Large intestine (tissue), 12 donors: ENCODE measurements at places on chromosomes 7 and 10. TPM values are rescaled to one million over a fixed set of nuclear protein-coding genes. Genes with fewer than 3 reads are reported as not detected.
A peak's percentile ranks its signal among the peaks of the same experiment; 100 is the strongest.

The EVX1 gene
- not detected for polyA plus RNA-seq

The KLF14 gene
- 0.18 TPM for polyA plus RNA-seq

The GPR85 gene
- polyA plus RNA-seq: 3.1 TPM

The GPNMB gene
- polyA plus RNA-seq: 6.0 TPM

The DNA2 gene
- 7.9 TPM for polyA plus RNA-seq

The AGBL3 gene
- 4.4 TPM for polyA plus RNA-seq

The HSPA14 gene
- 14.9 TPM for polyA plus RNA-seq

The OR13A1 gene
- polyA plus RNA-seq: 0.06 TPM

DNA sequence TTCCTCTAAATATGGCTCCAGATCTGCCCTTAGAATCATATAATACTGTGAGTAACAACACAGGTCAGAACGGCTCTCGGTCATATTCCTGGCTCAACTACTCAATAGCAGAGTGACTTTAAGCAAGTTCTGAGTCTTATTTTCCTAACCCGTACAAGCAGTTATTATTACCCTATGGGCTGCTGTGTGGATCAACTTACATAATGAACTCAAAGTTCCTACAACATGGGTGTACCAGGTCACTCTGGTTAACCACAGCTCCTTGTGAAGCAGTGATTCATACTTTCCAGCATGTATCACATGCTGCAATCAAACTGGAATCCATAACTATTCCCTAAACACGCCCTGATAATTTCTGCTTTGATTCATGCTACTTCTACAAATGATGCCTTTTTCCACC is 107.3 kb downstream of the LRRN3 start:
- no peaks in the 10 kb centered on the region for H3K4me1 ChIP-seq
- H3K27me3 ChIP-seq: no peaks in the 10 kb centered on the region
- DNase-seq: no peak
- no peak overlapping the region for H3K27ac ChIP-seq
- no peak overlapping the region for H3K4me3 ChIP-seq

DNA sequence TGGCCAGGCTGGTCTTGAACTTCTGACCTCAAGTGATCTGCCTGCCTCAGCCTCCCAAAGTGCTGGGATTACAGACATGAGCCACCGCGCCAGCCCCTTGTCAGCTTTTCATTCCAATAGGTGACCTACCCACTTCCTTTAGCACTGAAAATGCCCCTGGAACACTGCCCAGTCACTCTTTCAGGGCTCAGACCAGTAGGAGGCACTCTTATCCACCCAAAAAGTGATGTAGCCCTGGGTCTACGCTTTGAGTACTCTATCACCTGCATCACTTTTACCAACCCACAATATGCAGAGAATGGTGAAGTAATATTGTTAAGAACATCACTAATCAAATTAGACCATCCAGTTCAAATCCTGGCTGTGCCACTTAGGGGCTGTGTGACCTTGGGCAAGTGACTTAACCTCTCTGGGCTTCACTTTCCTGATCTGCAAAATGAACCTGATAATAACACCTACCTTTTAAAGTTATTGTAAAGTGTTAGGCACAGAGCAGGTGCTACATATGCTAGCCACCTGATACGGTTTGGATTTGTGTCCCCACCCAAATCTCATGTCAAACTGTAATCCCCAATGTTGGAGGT is 5.2 kb downstream of the CALN1 start:
- no peak overlapping the region for H3K27ac ChIP-seq
- DNase-seq: no peak
- H3K4me1 ChIP-seq: no peaks in the 10 kb centered on the region
- no peaks in the 10 kb centered on the region for H3K27me3 ChIP-seq
- no peaks in the 10 kb centered on the region for H3K36me3 ChIP-seq

DNA sequence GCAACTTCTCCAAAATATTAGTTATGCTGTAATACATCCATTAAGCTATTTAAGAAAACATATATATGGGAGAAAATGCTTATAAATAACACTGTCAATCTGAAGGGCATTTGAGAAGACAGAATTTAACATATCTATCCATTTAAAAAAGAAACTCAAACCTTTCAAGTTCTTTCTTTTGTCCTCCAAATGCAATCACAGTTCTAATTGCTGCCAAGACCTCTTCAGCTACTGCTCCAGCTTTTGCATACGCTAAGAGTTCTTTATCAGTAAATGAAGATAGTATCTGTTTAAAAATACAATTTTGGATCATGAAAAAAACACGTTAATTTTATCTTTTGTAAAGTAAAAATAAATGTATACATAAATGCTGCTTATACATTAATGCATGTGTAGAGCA is 39.6 kb downstream of the ABCB1 start:
- DNase-seq: no peak
- no peaks in the 10 kb centered on the region for H3K36me3 ChIP-seq
- H3K27ac ChIP-seq: no peak overlapping the region
- no peaks in the 10 kb centered on the region for H3K27me3 ChIP-seq

- no peak overlapping the region for H3K27ac ChIP-seq
- no peak for DNase-seq
- no peaks in the 10 kb centered on the region for H3K27me3 ChIP-seq
Measured at GRCh38 chr10:15603446-15604011, 116.2 kb downstream of the ITGA8 start.

GRCh38 chr7:92178928-92179924 is at the start of gene LRRD1:
Gene LRRD1, minus strand, starts transcription at chr7:92179142. Its CDS starts 13,940 bp downstream, at chr7:92165202.
- H3K4me3 ChIP-seq: peak within 1 kb of the TSS; percentile 67
- H3K4me1 ChIP-seq: peaks cover 5% of the 10 kb centered on the region
- peak; percentile 89 for DNase-seq
- peak within 1 kb of the TSS; percentile 82 for H3K27ac ChIP-seq

DNA sequence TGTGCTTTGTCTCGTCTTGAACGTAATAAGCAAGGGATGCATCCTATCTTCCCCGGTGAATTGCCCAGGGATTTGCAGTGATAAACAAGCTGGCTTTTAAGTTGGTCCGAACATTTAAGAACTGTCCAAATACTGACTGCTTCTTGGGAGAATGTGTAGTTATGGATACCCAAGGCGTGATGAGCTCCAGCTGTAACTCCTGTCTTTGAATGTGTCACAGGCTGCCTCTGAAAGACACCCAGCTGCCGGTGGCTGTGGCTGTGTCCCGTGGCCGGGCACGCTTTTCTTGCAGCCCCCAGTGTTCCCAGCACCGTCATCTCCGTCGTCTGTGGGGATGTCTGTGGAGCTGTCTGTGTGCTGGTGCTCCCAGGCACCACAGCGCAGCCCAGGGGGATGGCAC is 118.1 kb downstream of the GLRX3 start:
- no peak for DNase-seq
- H3K27me3 ChIP-seq: no peaks in the 10 kb centered on the region
- no peak overlapping the region for H3K27ac ChIP-seq
- no peak overlapping the region for H3K4me3 ChIP-seq

DNA sequence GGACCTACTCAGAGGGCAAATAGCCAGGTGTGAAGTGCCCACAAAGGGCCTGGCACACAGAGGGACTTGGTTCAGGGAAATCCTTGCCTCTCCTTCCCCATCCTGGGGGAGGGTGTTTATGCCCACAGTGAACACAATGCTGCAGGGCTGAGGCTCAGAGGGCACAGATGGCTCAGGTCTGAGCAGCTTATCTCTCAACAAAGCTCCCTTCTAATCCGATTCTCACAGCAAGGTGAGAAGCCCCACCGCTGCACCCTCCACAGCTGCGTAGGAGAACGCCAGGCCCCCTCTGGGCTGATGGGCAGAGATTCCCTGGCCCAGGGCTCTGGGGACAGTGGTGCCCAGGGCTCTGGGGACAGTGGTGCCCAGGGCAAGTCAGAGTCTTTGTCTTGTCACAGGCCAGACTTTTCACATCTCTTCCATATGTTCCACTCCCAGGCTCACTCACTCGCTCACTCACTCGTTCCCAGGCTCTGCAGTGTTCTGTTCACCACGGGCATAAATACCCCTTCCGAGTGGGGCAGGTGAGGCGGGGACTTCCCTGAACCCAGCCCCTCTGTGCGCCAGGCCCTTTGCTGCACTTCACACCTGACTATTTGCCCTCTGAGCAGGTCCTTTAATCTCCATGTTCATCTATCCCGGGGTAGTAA is 8.7 kb upstream of the CDHR1 start:
- H3K27ac ChIP-seq: no peak overlapping the region
- no peaks in the 10 kb centered on the region for H3K36me3 ChIP-seq
- no peak overlapping the region for H3K4me3 ChIP-seq
- H3K4me1 ChIP-seq: no peaks in the 10 kb centered on the region

GRCh38 chr7:51234139-51234538 is 82.5 kb downstream of the COBL start:
- H3K27me3 ChIP-seq: no peaks in the 10 kb centered on the region
- DNase-seq: no peak
- H3K27ac ChIP-seq: no peak overlapping the region
- no peaks in the 10 kb centered on the region for H3K4me1 ChIP-seq
- no peak overlapping the region for H3K4me3 ChIP-seq

DNA sequence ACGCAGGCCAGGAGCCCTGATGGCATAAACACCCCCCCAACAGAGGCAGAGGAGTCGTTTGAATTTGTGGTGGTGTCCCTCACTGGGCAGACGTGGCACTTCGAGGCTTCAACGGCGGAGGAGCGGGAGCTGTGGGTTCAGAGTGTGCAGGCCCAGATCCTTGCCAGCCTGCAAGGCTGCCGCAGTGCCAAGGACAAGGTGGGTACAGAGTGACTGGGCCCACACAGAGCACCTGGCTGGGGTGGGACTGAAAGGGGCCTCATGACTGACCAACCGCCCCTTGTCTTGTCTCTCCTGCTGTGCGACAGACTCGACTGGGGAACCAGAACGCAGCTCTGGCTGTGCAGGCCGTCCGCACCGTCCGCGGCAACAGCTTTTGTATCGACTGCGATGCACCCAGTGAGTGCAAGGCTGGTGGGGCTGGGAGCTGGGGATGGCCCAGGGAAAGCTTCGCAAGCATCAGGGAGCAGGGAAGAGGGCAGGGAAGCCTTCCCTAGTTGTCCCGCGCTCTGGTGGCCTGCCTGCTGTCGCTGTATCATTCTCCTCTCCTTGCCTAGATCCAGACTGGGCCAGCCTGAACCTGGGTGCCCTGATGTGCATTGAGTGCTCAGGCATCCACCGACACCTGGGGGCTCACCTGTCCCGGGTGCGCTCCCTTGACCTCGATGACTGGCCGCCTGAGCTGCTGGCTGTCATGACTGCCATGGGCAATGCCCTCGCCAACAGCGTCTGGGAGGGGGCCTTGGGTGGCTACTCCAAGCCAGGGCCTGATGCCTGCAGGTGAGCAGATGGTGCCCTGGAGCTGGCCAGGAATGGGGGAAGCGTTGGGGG is 25.4 kb downstream of the GBX1 start:
- no peaks in the 10 kb centered on the region for H3K27me3 ChIP-seq
- H3K36me3 ChIP-seq: peaks cover 56% of the 10 kb centered on the region
- H3K27ac ChIP-seq: no peak overlapping the region
- peaks cover 17% of the 10 kb centered on the region for H3K4me1 ChIP-seq
- H3K4me3 ChIP-seq: no peak overlapping the region
- no peak for DNase-seq

DNA sequence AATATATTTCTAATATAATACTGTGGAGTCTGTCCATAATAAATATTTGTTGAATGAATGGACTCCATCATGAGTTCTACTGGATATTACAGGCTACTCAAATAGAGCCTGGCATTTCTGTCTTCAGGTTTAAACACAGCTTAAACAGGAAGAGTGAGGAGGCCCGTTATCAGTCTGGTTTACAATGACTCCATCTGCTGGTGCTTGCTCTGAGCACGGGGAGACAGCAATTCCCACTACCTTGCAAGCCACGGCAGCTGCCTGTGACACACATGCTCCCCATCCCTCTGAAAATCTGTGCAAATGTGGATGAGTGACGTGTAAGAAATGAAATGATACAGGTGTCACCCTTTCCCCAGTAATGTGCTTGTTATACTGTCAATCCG is 293.5 kb upstream of the IMMP2L start:
- DNase-seq: no peak
- H3K27me3 ChIP-seq: no peaks in the 10 kb centered on the region
- no peak overlapping the region for H3K27ac ChIP-seq
- H3K4me1 ChIP-seq: peaks cover 9% of the 10 kb centered on the region
- H3K4me3 ChIP-seq: no peak overlapping the region
- no peaks in the 10 kb centered on the region for H3K36me3 ChIP-seq

GRCh38 chr10:74330646-74331045 is 179.6 kb downstream of the ADK start:
- H3K4me1 ChIP-seq: no peaks in the 10 kb centered on the region
- no peak overlapping the region for H3K4me3 ChIP-seq
- H3K36me3 ChIP-seq: peaks cover 2% of the 10 kb centered on the region
- no peak for DNase-seq
- no peak overlapping the region for H3K27ac ChIP-seq

DNA sequence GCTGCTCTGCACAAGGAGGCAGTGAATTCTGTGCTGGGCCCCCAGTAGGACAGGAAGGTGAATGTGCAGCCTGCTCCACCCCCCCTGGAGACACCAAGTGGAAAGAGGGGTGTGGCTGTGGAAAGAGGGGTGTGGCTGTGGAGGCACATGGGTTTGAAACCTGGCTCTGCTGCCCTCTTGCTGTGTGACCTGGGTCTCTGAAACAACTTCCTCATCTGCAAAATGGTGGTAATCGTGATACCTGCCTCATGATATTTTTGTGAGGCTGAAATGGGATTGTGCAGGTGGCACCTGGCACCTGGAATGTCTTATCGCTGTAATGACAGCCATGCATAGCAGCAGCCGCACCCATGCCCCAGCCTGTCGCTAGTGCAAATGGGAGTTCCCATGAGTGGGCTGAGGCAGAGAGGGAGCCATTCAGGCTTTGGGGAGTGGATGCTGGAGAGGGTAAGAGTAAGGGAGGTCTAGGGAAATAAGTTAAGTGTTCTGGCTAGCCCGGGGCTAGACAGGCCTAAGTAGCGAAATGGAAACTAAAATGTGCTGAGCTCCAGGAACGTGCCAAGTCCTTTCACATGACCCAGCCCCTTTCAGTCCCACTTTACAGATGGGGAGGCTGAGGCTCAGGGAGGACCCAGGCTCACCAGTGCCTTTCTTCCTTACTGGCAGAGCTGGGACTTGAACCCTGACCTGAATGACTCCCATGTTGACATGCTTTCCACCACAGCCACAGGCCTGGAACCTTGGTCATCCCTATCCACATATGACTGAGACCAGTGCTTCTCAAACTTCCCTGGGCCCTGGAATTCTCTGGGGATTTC is 35.0 kb downstream of the C10orf105 start:
- H3K4me1 ChIP-seq: no peaks in the 10 kb centered on the region
- H3K27me3 ChIP-seq: no peaks in the 10 kb centered on the region
- H3K4me3 ChIP-seq: no peak overlapping the region
- H3K36me3 ChIP-seq: no peaks in the 10 kb centered on the region
- DNase-seq: peak; percentile 41

DNA sequence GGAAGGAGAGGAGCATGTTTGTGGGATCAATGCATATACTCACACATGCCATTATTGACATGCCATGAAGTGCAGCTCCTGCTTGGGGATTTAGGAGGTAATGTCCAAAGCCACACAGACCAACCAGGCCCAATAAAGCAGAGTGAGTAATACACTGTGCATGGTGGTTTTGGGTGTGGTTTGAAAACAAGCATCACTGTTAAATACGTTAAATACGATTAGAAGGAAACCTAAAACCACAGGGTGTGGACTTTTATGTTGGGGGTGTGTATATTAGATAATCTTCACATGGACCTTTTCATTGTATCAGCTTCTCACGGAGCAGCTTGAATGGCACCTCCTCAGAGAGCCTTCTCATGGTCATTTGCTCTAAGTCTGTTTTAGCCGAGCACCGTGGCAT is 10.4 kb upstream of the EIF3A start:
- no peaks in the 10 kb centered on the region for H3K27me3 ChIP-seq
- no peak for DNase-seq
- no peak overlapping the region for H3K27ac ChIP-seq
- no peaks in the 10 kb centered on the region for H3K36me3 ChIP-seq
- no peak overlapping the region for H3K4me3 ChIP-seq
